AG09309 (cell line): ENCODE measurements at places on chromosomes 1 and 21.

DNA sequence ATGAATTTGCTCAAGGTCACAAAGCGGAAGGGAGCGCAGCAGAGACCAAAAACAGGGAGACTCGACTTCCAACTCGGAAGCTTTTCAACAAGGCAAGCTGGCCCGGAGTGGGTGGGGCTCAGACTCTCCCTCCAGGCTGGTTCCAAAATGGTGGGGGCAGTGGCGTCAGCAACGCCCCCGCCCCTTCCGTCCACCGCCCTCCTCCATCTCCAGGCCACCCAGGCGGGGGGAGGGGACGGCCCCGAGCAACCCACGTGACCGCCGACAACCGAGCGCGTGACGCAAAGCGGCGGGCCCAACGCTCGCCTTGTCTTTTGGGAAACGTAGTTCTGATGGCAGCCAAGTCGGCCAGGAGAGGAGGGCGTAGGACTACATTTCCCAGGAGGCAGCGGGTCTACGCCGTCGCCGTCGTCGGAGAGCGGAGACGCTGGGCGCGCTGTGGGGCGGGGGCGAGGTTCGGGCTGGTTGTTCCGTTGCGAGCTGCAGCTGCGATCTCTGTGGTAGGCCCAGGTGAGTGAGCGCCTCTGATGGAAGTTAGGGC is at the start of gene THRAP3:
Gene THRAP3 (plus strand): TSS at position 448 of the 541 bp plus-strand sequence. CDS start 58,121 bp downstream, outside the sequence.
- peak; percentile 97 for DNase-seq

- DNase-seq: no peak
Measured at GRCh38 chr1:6645018-6645417, 20.4 kb downstream of the THAP3 start.

GRCh38 chr1:6127587-6128163 is 52.4 kb downstream of the CHD5 start:
- DNase-seq: no peak

GRCh38 chr1:8193840-8194406 is 124.0 kb upstream of the SLC45A1 start:
- no peak for DNase-seq

- DNase-seq: no peak
Measured at GRCh38 chr1:51628715-51629590, 12.1 kb downstream of the OSBPL9 start.

DNA sequence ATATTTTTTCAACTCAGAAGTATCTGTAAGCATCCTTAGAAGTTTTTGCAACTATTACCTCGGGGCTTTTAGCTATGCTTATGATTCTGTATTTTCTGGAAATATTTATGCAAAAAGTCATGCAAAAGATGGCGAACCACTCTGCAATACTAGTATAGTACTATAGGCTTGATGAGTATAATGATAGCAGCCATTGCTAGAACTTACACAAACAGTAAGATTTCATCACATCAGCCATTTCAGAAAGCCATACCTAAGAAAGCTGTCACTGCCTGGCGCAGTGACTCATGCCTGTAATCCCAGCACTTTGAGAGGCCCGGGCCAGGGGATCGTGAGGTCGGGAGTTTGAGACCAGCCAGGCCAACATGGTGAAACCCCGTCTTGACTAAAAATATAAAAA is 227.1 kb downstream of the LRRC7 start:
- no peak for DNase-seq

DNA sequence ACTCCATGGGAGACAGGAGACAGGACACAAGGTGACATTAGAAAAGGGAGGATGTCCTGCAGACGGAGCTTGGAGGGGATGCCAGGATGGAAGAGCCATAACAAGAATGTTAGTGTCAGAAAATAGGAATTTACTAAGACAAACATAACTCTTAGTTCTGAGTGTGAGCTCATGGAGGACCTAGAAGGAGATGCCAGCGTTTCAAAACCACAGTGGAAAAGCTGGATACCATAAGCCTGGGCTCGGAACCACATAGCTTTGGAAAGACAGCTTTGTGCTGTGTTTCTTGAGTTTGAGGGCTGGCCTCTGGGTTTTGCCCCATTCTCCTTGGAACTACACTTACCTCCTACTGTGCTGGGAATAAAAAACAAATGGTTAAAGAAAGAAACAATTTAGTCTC is 128.4 kb downstream of the S1PR1 start:
- peak; percentile 38 for DNase-seq

DNA sequence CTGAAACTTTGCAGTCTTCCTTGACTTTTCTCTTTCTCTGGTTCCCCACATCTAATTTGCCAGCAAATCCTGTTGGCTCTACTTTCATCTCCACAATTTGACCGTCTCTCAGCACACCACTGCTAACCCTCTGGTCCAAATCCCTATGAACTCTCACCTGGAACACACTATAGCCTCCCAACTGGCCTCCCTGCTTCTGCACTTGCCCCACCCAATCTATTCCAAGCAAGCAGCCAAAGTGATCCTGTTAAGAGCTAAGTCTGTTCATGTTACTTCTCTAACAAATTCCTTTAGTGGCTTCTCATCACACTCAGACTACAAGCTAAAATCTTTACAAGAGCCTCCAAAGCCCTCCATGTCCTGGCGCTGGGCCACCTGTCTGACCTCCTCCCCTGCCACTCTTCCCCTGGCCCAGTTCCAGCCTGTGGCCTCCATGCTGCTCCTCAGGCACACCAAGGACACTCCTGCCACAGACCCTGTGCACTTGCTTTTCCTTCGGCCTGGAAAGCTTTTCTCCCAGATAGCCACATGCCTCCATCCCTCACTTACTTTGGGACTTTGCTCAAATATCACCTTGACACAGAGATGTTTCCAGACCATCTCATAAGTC is 104.1 kb downstream of the DTL start:
- no peak for DNase-seq

- DNase-seq: no peak
Measured at GRCh38 chr1:209062081-209062620, 521.4 kb upstream of the CAMK1G start.

DNA sequence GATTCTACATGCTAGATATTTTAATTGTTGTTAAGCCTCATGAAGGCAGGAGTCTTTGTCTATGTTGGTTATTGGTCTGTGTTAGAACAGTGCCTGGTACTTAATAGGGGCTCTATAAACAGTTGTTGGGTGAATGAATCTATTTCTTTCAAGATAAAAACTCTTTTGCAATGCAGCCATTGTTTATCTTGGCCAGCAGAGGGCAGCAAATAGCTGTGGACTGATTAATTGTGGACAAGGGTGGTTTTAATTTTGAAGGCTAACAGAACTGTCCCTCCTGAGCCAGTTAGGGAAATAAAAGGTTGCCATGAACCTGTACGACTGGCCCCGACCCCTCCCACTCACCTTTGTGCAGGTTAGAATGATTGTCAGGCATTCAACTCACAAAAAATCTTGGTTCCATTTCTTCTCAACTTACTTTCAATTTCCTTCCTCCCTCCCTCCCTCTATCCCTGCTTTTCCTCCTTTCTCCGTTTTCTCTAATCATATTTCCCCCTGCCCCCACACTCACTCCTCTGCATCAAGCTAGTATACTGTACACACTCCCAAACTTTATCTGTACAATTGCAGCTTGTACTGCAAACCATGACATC is 66.3 kb upstream of the DIRAS3 start:
- DNase-seq: no peak

GRCh38 chr1:234932511-234933430 is 195.9 kb downstream of the TOMM20 start:
- no peak for DNase-seq

DNA sequence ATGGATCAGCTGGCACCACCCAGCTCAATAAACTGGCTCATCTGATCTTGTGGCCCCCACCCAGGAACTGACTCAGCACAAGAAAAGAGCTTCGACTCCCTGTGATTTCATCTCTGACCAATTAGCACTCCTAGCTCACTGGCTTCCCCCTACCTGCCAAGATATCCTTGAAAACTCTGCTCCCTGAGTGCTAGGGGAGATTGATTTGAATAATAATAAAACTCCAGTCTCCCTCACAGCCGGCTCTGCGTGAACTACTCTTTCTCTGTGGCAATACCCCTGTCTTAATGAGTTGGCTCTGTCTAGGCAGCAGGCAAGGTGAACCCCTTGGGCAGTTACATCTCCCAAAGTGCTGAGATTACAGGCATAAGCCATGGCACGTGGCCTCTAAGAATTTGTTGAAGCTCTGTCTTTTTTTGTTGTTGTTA is 11.8 kb upstream of the RHBDL2 start:
- DNase-seq: no peak

DNA sequence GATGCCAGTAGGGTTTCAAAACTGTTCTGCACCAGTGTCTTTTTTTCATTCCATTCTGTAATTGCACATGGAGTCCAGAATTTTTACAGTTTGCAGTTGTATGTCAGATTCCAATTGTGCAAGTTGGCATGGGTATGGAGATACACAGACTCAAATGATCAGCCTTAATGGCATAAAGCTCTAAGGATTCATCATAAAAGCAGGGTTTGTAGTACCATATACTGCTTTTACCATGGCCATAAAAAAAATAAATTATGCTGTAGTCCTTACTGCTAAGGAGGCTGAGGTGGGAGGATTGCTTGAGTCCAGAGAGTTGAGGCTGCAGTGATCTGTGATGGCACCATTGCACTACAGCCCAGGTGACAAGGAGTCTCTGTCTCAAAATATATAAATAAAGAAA is 10.3 kb downstream of the MTARC1 start:
- no peak for DNase-seq

GRCh38 chr1:199135901-199136300 is 497.1 kb downstream of the PTPRC start:
- DNase-seq: no peak
